ENCODE measurements at places on chromosomes 1 and 21. TPM values are rescaled to one million over a fixed set of nuclear protein-coding genes. Genes with fewer than 3 reads are reported as not detected.
A peak's percentile ranks its signal among the peaks of the same experiment; 100 is the strongest.

The FCAMR gene
- total RNA-seq = not detected

The KIRREL1 gene
- not detected for total RNA-seq

The LCE2B gene
- not detected for total RNA-seq

The KRTAP19-1 gene
- total RNA-seq = not detected

The HAO2 gene
- not detected for total RNA-seq

The AMY2A gene
- not detected for total RNA-seq

The PALMD gene
- total RNA-seq = not detected

The VANGL2 gene
- total RNA-seq = not detected

The FCRL1 gene
- total RNA-seq = not detected

The ST3GAL3 gene
- total RNA-seq = 17.8 TPM

The BRINP3 gene
- not detected for total RNA-seq

The GRIK3 gene
- total RNA-seq = not detected

The NPHS2 gene
- total RNA-seq = not detected

The AMY1C gene
- total RNA-seq = not detected

The AKNAD1 gene
- total RNA-seq = not detected

GRCh38 chr21:45802956-45803617 lies 159.6 kb downstream of the PCBP3 start:
- no peak overlapping the region for H3K4me3 ChIP-seq
- H3K27ac ChIP-seq = no peak overlapping the region
- no peak for DNase-seq
- H3K36me3 ChIP-seq = no peaks in the 10 kb centered on the region
- H3K4me1 ChIP-seq = no peaks in the 10 kb centered on the region
- H3K27me3 ChIP-seq = no peaks in the 10 kb centered on the region

DNA sequence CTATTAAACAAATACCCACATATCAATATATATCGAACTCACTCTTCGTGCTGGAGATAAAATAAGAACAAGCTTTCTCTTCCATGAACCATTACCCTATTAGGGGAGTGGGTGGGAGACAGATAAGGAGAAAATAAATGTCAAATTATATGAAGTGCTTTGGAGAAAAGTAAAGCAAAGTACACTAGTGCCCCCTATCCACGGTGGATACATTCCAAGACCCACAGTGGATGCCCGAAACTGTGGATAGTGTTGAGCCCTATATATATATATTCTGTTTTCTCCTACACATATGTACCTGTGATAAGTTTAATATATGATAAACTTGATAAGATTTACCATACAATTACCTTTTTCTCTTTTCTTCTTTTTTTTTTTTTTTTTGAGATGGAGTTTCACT lies 54.6 kb downstream of the FH start:
- H3K4me3 ChIP-seq = no peak overlapping the region
- peaks cover 3% of the 10 kb centered on the region for H3K27me3 ChIP-seq
- no peaks in the 10 kb centered on the region for H3K36me3 ChIP-seq
- DNase-seq = no peak
- no peak overlapping the region for H3K27ac ChIP-seq
- H3K4me1 ChIP-seq = no peaks in the 10 kb centered on the region

DNA sequence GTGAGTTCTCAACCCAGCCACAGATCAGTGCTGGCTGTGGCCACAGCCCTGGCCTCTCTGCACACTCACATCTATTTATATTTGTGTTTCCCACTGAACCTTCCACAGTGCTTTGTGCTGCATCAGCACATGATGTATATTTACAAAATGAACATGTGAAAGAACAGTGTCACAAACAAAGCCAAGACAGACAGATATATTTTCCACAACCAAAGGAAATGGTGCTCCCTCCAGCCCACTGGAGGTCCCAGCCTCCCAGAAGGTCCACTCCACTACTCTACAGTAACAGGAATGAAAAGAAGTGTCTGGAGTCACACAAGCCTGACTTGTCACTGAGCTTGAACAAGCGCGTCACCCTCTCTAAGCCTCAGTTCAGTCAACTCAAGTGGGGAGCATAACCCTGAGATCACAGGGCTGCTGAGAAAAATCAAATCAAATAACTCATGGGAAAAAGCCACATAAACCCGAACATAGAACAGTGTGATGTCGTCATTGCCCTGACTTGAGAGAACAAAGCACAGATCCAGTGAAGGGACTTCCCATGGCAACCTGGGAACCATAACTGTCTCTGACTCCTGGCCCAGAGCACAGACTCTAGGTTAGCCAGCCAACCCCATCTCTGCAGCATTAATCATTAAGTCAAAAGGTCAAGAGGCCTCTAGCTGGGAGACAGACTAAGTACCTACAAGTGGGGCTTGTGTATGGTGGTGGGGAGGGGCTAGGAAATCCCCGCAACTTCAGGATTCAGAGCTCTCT lies 121.2 kb downstream of the TRABD2B start:
- DNase-seq = no peak
- no peaks in the 10 kb centered on the region for H3K4me1 ChIP-seq
- H3K36me3 ChIP-seq = no peaks in the 10 kb centered on the region
- H3K4me3 ChIP-seq = no peak overlapping the region
- peaks cover 5% of the 10 kb centered on the region for H3K27me3 ChIP-seq
- no peak overlapping the region for H3K27ac ChIP-seq

DNA sequence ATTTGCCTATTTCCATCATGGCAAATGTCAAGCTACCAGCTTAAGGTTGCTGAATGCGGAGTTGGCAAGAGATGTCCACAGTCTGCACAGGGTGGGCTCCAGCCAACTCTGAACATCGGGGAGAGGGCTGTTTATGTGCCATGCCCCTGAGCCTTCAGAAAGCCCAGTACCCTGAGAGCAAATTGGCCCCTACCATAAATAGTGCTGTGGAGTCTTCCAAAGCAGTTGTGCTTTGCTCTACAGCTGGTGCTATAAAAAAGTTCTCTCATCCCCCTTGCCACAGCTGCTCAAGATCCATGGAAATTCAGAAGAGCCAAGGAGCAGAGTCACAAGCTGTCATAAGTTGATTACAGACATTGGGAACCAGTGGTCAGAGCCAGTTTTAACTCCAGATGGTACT lies 85.6 kb upstream of the CLDN14 start:
- no peaks in the 10 kb centered on the region for H3K4me1 ChIP-seq
- H3K4me3 ChIP-seq = no peak overlapping the region
- H3K27me3 ChIP-seq = peaks cover 8% of the 10 kb centered on the region
- no peak for DNase-seq
- no peak overlapping the region for H3K27ac ChIP-seq

- DNase-seq = no peak
- no peak overlapping the region for H3K27ac ChIP-seq
- H3K4me3 ChIP-seq = no peak overlapping the region
- H3K4me1 ChIP-seq = no peaks in the 10 kb centered on the region
- H3K36me3 ChIP-seq = no peaks in the 10 kb centered on the region
- H3K27me3 ChIP-seq = no peaks in the 10 kb centered on the region
These were observed 499.6 kb upstream of the C1orf87 start for GRCh38 chr1:60573121-60573520.

GRCh38 chr1:239764546-239764945 lies 327.1 kb upstream of the FMN2 start:
- no peak overlapping the region for H3K4me3 ChIP-seq
- DNase-seq = no peak
- H3K27me3 ChIP-seq = no peaks in the 10 kb centered on the region
- no peaks in the 10 kb centered on the region for H3K36me3 ChIP-seq
- no peaks in the 10 kb centered on the region for H3K4me1 ChIP-seq

GRCh38 chr1:47507881-47508701 lies 70.2 kb downstream of the FOXD2 start:
- H3K27ac ChIP-seq = no peak overlapping the region
- peaks cover 3% of the 10 kb centered on the region for H3K4me1 ChIP-seq
- peaks cover 70% of the 10 kb centered on the region for H3K27me3 ChIP-seq

DNA sequence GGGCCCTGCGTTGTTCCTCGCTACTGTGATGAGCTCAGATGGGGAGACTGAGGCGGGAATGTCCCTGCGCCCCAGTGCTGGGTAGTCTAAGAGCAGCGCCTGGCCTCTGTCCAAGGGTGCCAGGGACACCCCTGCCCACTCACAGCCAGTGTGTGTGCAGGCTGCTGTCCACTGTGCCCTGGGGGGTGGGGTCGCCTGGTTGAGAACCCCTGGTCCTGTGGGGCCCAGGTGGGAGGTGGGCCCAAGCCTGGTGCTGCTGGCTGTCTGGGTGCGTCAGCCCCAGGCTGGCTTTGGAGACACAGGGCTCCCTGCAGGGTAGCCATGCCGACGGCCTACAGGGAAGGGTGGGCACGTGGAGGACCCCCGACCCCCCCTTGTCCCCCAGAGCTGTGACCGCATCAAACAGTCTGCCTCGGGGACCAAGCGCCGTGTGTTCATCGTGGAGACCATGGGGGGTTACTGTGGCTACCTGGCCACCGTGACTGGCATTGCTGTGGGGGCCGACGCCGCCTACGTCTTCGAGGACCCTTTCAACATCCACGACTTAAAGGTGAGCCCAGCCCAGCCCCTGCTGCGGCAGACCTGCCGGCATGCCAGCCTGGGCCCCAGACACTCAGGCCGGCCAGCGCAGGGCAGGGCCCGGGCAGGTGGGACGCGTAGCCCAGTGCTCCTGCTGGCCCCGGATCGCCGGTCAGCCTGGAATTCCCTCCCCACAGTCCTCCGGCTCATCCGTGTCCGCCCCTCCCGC lies 14.9 kb downstream of the CFAP410 start:
- no peak for DNase-seq
- peaks cover 2% of the 10 kb centered on the region for H3K36me3 ChIP-seq
- H3K27me3 ChIP-seq = no peaks in the 10 kb centered on the region
- H3K27ac ChIP-seq = no peak overlapping the region
- H3K4me1 ChIP-seq = no peaks in the 10 kb centered on the region

GRCh38 chr1:48876330-48876785 lies 99.7 kb upstream of the BEND5 start:
- H3K4me3 ChIP-seq = no peak overlapping the region
- H3K36me3 ChIP-seq = no peaks in the 10 kb centered on the region
- H3K4me1 ChIP-seq = no peaks in the 10 kb centered on the region
- no peak overlapping the region for H3K27ac ChIP-seq
- peaks cover 11% of the 10 kb centered on the region for H3K27me3 ChIP-seq

DNA sequence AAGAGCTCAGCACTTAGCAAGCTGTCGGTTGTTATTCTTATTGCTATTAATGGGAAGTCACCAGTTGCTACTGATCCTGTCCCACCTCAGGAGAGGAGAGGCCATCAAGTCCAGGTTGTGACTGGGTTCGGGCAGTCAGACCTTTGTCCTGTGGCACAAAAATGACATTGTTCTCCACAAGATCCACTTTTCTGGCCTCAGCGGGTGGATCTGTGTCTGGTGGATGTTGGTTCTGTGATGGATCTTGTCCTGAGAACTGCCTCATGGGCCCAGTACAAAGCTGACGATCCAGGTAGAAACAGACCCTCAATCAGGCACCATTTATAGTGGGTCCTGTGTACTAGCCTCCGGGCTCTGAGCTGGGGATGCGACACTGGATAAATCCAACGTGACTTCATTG lies 26.9 kb downstream of the TRIM67 start:
- H3K4me1 ChIP-seq = no peaks in the 10 kb centered on the region
- H3K27ac ChIP-seq = no peak overlapping the region
- H3K36me3 ChIP-seq = no peaks in the 10 kb centered on the region
- no peak for DNase-seq

GRCh38 chr1:3625151-3625907 lies 514 bp downstream of the TPRG1L start:
- H3K4me3 ChIP-seq = peak overlapping the region; percentile 90
- no peak overlapping the region for H3K27ac ChIP-seq
- peaks cover 28% of the 10 kb centered on the region for H3K4me1 ChIP-seq
- no peaks in the 10 kb centered on the region for H3K36me3 ChIP-seq

DNA sequence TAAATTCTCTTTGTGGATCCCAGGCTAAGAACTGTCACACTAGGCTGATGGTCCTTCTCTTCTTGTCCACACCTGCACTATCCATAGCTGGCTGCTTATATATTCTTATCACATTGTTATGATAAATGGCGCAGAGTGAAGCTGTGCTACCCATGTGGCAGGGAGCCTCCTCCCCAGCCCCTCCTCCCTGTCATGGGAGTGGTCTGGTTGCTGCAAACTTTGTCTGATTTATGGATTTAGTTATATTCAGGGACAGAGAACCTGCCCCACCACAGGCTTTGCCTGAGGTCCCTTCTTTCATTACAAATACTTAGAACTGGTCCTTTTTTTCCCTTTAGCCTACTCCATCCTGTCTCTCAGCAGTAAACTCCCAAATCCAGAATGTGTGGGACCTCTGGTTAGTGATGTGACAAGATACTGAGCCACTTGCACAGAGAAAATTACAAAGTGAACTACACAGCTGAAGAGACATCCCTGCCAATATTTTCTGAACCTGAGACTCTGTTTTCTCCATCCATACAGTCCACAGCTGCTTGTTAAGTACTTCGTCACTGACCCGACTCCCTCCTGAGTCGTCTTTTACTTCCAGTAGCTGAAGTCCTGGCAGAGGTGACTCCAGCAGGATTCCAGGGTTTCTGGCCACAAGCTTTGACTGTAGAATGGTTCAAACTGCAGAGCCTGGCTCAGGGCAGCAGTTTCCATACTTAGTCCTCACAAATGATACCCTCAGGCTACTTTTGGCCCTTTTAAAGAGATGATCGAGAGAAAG lies 37.6 kb downstream of the PTGFRN start:
- H3K27me3 ChIP-seq = no peaks in the 10 kb centered on the region
- H3K27ac ChIP-seq = no peak overlapping the region
- H3K36me3 ChIP-seq = peaks cover 28% of the 10 kb centered on the region

- peak overlapping the region; percentile 95 for H3K27ac ChIP-seq
- peaks cover 88% of the 10 kb centered on the region for H3K4me1 ChIP-seq
- no peaks in the 10 kb centered on the region for H3K27me3 ChIP-seq
- DNase-seq = no peak
These were observed 16.5 kb downstream of the SMAP2 start for GRCh38 chr1:40389871-40390560.

GRCh38 chr1:156738407-156738806 lies 2.5 kb downstream of the MRPL24 start:
- no peaks in the 10 kb centered on the region for H3K27me3 ChIP-seq
- DNase-seq = no peak
- H3K27ac ChIP-seq = peak overlapping the region; percentile 72
- H3K36me3 ChIP-seq = peaks cover 45% of the 10 kb centered on the region

- DNase-seq = no peak
- no peaks in the 10 kb centered on the region for H3K36me3 ChIP-seq
- no peak overlapping the region for H3K4me3 ChIP-seq
- H3K27ac ChIP-seq = no peak overlapping the region
- peaks cover 12% of the 10 kb centered on the region for H3K4me1 ChIP-seq
These were observed 349.1 kb upstream of the FMN2 start for GRCh38 chr1:239742416-239743109.

GRCh38 chr1:14136152-14136763 lies 436.3 kb downstream of the PRDM2 start:
- H3K27ac ChIP-seq = no peak overlapping the region
- no peaks in the 10 kb centered on the region for H3K36me3 ChIP-seq
- H3K27me3 ChIP-seq = peaks cover 3% of the 10 kb centered on the region
- H3K4me1 ChIP-seq = no peaks in the 10 kb centered on the region
- no peak overlapping the region for H3K4me3 ChIP-seq

- DNase-seq = no peak
- H3K36me3 ChIP-seq = peaks cover 7% of the 10 kb centered on the region
- H3K4me3 ChIP-seq = no peak overlapping the region
- peaks cover 47% of the 10 kb centered on the region for H3K4me1 ChIP-seq
- peak overlapping the region; percentile 53 for H3K27ac ChIP-seq
These were observed 47.0 kb downstream of the CNST start for GRCh38 chr1:246613096-246613758.
